ENCODE measurements at places on chromosomes 6 and 20. TPM values are rescaled to one million over a fixed set of nuclear protein-coding genes. Genes with fewer than 3 reads are reported as not detected.

GRCh38 chr20:35135867-35136586 is 11.1 kb downstream of the EDEM2 start:
- H3K4me3 ChIP-seq: no peak overlapping the region
- no peaks in the 10 kb centered on the region for H3K27me3 ChIP-seq
- DNase-seq: no peak
- H3K4me1 ChIP-seq: peaks cover 10% of the 10 kb centered on the region

DNA sequence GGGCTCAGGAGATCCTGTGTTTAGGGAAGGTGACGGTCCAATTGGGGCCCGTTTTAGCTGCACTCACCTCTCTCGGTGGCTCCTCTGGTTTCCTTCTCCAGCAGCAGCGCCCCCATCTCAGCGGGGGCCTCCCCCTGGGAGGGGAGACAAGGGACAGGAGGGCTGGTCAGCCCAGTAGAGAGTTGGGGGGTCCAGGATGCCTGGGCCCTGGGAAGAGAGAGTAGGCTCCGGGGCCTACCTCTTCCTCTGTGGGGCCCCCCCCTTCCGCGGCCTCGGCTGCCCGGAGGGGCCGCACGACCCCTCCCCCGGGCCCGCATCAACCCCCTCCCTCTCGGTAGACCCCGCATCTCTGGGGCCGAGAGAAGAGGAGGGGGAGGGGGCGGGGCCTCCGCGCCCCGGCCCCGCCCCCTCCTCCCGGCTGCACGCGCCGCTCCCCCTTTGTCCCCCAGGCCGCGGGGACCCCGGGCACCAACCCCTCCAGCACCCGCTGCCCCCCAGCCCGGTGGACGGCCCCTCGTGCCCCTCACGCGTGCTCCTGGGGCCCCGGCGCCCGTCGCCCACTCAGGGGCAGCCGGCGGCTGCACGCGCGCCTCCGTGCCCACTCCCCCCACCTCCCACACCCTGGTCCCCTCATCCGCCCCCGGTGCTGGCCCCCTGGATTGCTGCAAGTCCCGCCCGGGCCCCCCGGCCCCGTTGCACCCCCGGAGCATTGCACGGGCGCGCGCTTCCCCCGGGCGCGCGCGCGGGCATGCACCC is 464 bp downstream of the EHMT2 start:
- peaks cover 6% of the 10 kb centered on the region for H3K36me3 ChIP-seq
- H3K4me3 ChIP-seq: peak overlapping the region; percentile 90
- H3K4me1 ChIP-seq: peaks cover 20% of the 10 kb centered on the region
- no peak for DNase-seq
- H3K27ac ChIP-seq: peak overlapping the region; percentile 75
- H3K27me3 ChIP-seq: no peaks in the 10 kb centered on the region

DNA sequence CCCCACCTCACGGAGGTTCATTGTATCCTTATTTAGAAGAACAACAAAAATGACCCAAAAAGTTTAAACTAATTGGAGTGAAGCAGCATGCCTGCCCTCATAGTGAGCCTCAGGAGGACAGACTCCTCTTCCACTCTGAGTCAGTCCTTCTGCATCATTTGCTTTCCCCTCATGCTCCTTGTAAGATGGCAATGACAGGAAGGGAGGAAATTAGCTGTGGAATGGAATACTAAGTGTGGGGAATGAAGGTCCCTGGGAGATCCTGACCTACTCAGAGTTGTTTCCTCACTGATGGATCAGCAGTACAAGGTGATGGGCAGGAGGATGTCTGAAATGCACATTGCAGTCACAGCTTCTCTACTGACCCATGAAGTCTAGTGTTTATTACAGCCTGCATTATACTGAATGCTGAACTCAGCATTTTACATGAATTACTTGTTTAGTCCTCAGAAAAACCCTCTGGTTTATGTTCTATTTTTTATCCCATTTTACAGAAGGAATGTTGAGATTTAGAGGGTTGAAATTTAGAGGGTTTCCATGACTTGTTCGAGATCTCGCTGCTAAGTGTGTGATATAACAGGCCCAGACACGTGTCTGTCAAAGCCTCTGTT is 212.0 kb upstream of the PCSK2 start:
- H3K27ac ChIP-seq: no peak overlapping the region
- H3K36me3 ChIP-seq: no peaks in the 10 kb centered on the region
- H3K4me3 ChIP-seq: no peak overlapping the region

Gene GDAP1L1
- 0.29 TPM for total RNA-seq

Gene BMP5
- 0.81 TPM for total RNA-seq

Gene FOXQ1
- 0.68 TPM for total RNA-seq

GRCh38 chr6:37745748-37746147 is 48.1 kb upstream of the MDGA1 start:
- no peaks in the 10 kb centered on the region for H3K27me3 ChIP-seq
- DNase-seq: no peak
- no peaks in the 10 kb centered on the region for H3K36me3 ChIP-seq
- H3K4me1 ChIP-seq: no peaks in the 10 kb centered on the region
- H3K4me3 ChIP-seq: no peak overlapping the region

GRCh38 chr6:9537381-9537780 is 877.5 kb downstream of the TFAP2A start:
- H3K4me3 ChIP-seq: no peak overlapping the region
- no peaks in the 10 kb centered on the region for H3K36me3 ChIP-seq
- H3K4me1 ChIP-seq: no peaks in the 10 kb centered on the region

Gene LY86
- total RNA-seq: 2.8 TPM

GRCh38 chr6:147126618-147127022 is 77.6 kb upstream of the STXBP5 start:
- H3K4me3 ChIP-seq: no peak overlapping the region
- no peaks in the 10 kb centered on the region for H3K4me1 ChIP-seq
- H3K27me3 ChIP-seq: no peaks in the 10 kb centered on the region
- H3K36me3 ChIP-seq: no peaks in the 10 kb centered on the region
- no peak overlapping the region for H3K27ac ChIP-seq
- peak; percentile 61 for DNase-seq

DNA sequence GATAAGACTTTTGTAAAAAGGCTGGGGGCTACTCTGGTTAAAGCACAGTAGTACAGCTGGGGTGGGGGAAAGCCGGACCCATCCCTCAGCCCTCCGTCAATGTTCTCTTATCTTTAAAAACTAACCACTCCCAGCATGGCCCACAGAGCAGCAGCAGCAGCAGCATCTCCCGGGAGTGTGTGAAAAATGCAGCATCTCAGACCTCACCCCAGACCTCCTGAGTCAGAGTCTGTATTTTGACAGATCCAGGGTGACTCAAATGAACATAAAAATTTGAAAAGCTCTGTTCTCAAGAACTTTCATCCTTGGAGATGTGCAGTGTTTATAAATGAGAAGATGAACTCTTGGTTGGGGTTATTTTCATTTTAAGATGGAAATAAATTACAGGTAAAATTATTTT is 277.7 kb upstream of the ECI2 start:
- DNase-seq: no peak
- no peaks in the 10 kb centered on the region for H3K4me1 ChIP-seq
- H3K27ac ChIP-seq: no peak overlapping the region
- no peak overlapping the region for H3K4me3 ChIP-seq
- H3K36me3 ChIP-seq: no peaks in the 10 kb centered on the region

Gene LAMP5
- total RNA-seq: 0.45 TPM

DNA sequence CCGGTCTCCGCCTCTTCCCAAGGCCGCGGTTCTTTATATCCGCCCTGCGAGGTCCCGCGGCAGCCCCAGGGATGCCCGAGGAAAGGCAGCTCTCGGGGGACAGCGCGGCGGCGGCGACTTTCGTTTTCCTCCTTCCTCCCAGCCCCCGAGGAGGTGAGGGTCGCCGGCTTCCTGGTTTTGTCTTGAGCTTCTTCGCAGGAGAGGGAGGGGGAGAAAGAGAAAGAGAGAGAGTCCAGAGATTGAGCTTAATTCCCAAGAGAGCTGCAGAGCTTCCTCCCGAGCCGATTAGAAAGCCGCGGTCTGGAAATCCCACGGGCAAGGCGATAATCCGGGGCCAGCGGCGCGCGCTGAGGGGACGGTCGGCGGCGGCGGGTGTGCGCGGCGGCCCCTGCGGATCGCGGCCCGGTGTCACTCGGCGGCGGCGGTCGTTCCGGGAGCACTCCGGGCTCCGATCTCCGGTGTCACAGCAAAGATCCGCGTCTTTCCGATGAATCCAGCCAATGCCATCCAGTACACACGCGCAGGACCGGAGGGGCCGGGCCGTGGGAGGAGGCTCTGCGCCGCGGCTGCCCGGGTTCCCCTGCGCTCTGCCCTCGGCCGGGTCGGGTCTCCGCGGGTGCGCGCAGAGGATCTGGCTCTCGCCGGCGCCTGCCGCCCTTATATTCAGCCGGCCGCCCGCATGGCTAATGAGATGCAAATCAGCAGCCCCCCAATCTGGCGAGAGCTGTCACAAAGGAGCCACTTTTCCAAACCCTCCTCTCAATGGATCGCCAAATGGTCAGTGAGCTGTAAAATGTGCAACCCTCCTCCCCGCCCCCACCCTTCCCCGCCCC is at the start of gene DLL1:
TSS of gene DLL1 (minus strand) at position 783 of the 833 bp plus-strand sequence. CDS start 939 bp downstream, outside the sequence.
- peaks cover 16% of the 10 kb centered on the region for H3K27me3 ChIP-seq
- peak within 1 kb of the TSS; percentile 60 for H3K27ac ChIP-seq
- peaks cover 2% of the 10 kb centered on the region for H3K36me3 ChIP-seq
- peak within 1 kb of the TSS; percentile 72 for H3K4me3 ChIP-seq
- DNase-seq: peak; percentile 42

GRCh38 chr6:155080881-155081845 is 86.0 kb downstream of the TIAM2 start:
- no peaks in the 10 kb centered on the region for H3K36me3 ChIP-seq
- H3K4me3 ChIP-seq: no peak overlapping the region
- H3K4me1 ChIP-seq: peaks cover 14% of the 10 kb centered on the region

Gene TMEM74B
- total RNA-seq: 2.7 TPM

Gene HTR1E
- 0.33 TPM for total RNA-seq

DNA sequence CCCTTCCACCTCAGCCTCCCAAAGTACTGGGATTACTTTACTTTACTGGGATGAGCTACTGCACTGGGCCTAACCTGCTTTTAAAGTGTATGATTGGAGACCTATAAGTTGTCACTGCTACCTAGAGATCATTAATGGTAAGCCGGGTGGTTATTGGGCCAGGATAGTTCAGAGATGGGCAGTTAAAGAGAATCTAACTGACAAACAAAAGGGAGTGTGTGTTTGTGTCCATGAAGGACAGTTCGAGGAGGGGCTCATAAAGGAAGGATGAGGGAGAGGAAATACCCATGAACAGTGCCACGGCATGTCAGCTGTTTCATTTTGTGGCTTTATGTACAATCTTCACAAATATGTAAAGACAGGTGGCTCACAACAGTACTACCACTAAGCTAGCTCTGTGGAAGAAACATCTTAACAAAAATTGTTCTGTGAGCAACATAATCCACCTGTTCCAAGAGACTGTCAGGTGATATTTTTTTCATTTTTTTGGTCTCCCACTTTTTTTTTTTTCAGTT is 69.7 kb upstream of the FAM8A1 start:
- H3K27ac ChIP-seq: no peak overlapping the region
- no peak overlapping the region for H3K4me3 ChIP-seq
- no peaks in the 10 kb centered on the region for H3K4me1 ChIP-seq
- H3K36me3 ChIP-seq: no peaks in the 10 kb centered on the region
- DNase-seq: no peak

Gene WFDC12
- total RNA-seq: not detected

GRCh38 chr20:50130995-50131394 is 18.0 kb upstream of the UBE2V1 start:
- no peak overlapping the region for H3K4me3 ChIP-seq
- no peak overlapping the region for H3K27ac ChIP-seq
- H3K36me3 ChIP-seq: peaks cover 23% of the 10 kb centered on the region
- peak; percentile 42 for DNase-seq
- H3K27me3 ChIP-seq: no peaks in the 10 kb centered on the region

Gene SPATA25
- not detected for total RNA-seq

Gene ZBTB46
- 26.1 TPM for total RNA-seq

DNA sequence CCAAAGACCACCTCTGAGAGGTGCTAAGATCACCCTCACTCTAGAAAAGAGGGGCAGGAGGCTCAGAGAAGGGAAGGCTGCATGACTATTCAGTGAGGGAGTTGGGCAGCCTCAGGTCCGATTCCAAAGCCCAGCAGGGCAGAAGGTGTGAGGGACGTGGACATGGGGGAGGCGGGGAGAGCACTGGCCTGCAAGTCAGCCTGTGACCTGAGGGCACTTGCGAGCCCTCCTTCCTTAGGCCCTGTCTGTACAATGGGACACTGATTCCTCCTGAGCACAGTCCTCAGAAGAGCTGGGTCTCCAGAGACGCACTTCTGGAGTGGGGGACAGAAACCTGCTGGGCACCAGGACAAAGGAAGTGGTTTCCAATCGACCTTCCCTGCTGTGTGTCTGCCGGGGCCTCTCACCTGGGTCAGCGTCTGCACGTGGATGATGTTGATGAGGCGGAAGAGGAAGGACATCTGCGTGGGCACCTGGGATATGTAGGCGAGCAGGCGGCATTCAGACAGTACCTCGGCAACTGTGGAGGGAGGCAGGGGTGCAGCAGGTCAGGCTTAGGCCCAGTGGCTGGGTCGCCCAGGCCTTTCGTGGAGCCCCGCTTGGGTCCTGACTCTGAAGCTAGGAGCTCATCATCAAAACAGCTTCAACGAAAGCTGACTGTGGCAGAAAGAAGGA is 48.5 kb downstream of the MYH7B start:
- no peak overlapping the region for H3K4me3 ChIP-seq
- H3K36me3 ChIP-seq: peaks cover 92% of the 10 kb centered on the region
- no peaks in the 10 kb centered on the region for H3K4me1 ChIP-seq
- no peak overlapping the region for H3K27ac ChIP-seq
- no peak for DNase-seq

Gene ARMC2
- 6.8 TPM for total RNA-seq

GRCh38 chr6:143529095-143529494 is 17.6 kb upstream of the FUCA2 start:
- DNase-seq: no peak
- no peak overlapping the region for H3K27ac ChIP-seq
- H3K27me3 ChIP-seq: no peaks in the 10 kb centered on the region
- H3K36me3 ChIP-seq: no peaks in the 10 kb centered on the region
- H3K4me3 ChIP-seq: no peak overlapping the region

GRCh38 chr6:150977281-150977680 is 111.8 kb downstream of the MTHFD1L start:
- no peaks in the 10 kb centered on the region for H3K4me1 ChIP-seq
- no peaks in the 10 kb centered on the region for H3K27me3 ChIP-seq
- no peak for DNase-seq
- no peaks in the 10 kb centered on the region for H3K36me3 ChIP-seq
- H3K27ac ChIP-seq: no peak overlapping the region
- H3K4me3 ChIP-seq: no peak overlapping the region

GRCh38 chr20:7773511-7773910 is 166.7 kb downstream of the HAO1 start:
- H3K27me3 ChIP-seq: no peaks in the 10 kb centered on the region
- H3K4me1 ChIP-seq: no peaks in the 10 kb centered on the region
- H3K36me3 ChIP-seq: no peaks in the 10 kb centered on the region
- DNase-seq: no peak
- H3K27ac ChIP-seq: no peak overlapping the region
- no peak overlapping the region for H3K4me3 ChIP-seq

Gene PPP1R16B
- 14.4 TPM for total RNA-seq

- peaks cover 7% of the 10 kb centered on the region for H3K4me1 ChIP-seq
- no peak for DNase-seq
- no peaks in the 10 kb centered on the region for H3K27me3 ChIP-seq
- H3K27ac ChIP-seq: no peak overlapping the region
- H3K4me3 ChIP-seq: no peak overlapping the region
Observed at GRCh38 chr6:56959938-56960337, 5.0 kb downstream of the BEND6 start.

Measured in thyroid gland (tissue), 4 donors.